ENCODE measurements at places on chromosomes 11 and 22. TPM values are rescaled to one million over a fixed set of nuclear protein-coding genes. Genes with fewer than 3 reads are reported as not detected.

Gene ADAMTS15
- total RNA-seq, result not detected

DNA sequence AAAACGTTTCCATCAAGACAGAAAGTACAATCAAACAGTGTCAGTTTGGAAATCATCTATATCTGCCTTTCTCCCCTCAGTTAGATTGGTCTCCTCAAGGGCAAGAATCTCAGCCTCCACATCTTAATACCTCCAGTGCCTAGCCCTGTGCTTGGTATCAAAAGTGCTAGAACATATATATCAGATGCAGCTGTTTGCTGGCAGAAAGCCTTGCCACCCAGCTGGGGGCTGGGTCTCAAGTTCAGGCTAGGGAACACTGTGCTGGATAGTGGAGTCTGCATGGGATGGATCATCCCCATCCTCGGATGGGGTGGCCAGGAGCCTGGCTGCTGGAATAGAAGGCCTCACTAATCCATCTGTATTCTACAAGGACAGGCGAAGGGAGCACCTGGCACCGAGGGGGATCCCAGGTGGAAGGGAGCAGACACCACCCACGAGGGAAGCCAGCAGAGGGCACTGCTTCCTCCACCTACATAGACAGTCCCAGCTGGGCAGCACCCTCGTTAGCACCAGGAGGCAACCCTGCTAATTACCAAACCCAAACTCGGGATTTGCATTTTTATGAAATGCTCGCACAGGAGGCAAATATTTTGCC lies 602.2 kb downstream of the BUD13 start:
- no peaks in the 10 kb centered on the region for H3K36me3 ChIP-seq

DNA sequence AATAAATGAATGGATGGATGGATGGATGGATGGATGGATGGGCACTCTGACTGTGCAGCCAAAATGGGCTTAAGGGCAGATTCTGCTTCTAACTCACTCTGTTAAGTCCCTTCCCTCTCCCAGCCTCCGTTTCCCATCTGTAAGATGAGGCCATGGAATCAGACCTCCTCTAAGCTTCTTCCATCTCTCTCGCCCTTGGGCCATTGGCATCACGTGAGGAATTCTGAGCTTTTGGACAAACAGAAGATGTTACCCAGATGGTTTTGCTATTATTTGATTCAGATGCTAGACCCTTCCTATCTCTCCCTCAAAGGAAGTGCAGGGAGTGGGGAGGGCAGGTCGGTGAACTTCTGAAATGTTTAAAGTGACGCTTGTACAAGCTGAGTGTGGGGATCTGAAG lies 4.0 kb upstream of the CYTH4 start:
- no peaks in the 10 kb centered on the region for H3K4me1 ChIP-seq
- H3K36me3 ChIP-seq, result no peaks in the 10 kb centered on the region
- no peak for DNase-seq

DNA sequence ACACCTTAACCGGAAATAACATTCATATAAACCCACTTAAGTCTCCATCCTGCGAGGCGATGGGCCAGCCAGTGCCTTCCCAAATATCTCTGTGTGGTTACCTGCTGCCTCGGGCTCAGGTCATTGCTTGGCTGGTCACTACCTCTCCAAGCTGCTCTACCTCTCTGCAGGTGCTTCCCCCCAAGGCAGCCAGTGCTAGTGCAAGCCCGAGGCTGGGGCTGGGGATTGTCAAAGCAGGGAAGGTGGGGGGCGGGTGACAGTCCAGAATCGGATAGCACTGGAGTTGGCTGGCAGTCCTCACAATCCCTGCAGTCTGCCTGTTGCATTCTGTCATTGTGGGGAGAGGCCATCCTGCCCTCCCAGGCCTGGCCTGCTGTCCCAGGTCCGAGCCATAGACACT lies 11.1 kb downstream of the MCHR1 start:
- DNase-seq, result no peak
- H3K36me3 ChIP-seq, result no peaks in the 10 kb centered on the region
- H3K27me3 ChIP-seq, result no peaks in the 10 kb centered on the region
- no peaks in the 10 kb centered on the region for H3K4me1 ChIP-seq

GRCh38 chr11:62889484-62890437 lies 9.1 kb downstream of the SLC3A2 start:
- H3K36me3 ChIP-seq, result peaks cover 51% of the 10 kb centered on the region
- H3K27me3 ChIP-seq, result no peaks in the 10 kb centered on the region

DNA sequence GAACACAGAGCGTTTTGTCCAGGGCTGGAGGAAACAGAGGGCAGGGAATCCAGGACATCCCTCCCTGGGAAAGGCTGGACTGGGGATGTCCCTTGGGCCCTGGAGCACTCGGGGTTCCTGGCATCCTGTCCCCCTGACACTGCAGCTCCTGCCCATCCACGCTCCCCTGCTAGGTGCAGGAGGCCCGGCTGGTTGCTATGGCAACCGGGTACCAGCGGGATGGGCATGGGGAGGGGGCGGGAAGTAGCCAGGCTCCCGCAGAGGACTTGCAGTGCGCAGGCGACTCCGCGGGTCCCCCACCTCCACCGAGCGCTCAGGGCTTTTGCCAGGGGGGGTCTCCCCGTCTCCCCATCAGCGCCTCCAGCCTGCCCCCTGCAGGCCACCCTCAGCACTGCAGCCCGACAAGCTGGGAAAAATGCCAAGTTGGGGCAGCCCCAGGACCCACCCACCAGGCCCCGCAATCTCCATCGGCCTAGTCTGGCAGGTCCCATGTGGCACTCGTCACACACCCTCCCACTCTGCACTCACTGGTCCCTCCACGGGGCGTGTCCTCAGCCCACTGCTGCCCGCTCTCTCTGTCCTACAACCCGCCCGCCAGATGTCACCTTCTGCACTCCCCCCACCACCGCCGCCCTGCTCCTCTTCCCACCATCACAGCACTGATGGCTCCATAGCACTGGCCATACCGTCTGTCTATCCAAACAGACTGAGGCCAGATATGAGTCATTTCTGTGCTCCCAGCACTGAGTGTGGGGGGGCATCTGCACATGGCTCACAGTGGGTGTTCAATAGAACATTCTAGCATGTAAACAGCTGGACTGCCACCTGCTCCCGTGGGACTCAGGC lies 31.5 kb downstream of the KIAA0930 start:
- H3K36me3 ChIP-seq, result peaks cover 15% of the 10 kb centered on the region
- H3K27me3 ChIP-seq, result no peaks in the 10 kb centered on the region
- DNase-seq, result peak; percentile 10
- no peak overlapping the region for H3K27ac ChIP-seq
- no peak overlapping the region for H3K4me3 ChIP-seq
- no peaks in the 10 kb centered on the region for H3K4me1 ChIP-seq

- H3K36me3 ChIP-seq, result no peaks in the 10 kb centered on the region
- no peak for DNase-seq
- peaks cover 24% of the 10 kb centered on the region for H3K27me3 ChIP-seq
- H3K4me1 ChIP-seq, result no peaks in the 10 kb centered on the region
- no peak overlapping the region for H3K4me3 ChIP-seq
Measured at GRCh38 chr11:75548595-75549272, 13.3 kb upstream of the SERPINH1 start.

DNA sequence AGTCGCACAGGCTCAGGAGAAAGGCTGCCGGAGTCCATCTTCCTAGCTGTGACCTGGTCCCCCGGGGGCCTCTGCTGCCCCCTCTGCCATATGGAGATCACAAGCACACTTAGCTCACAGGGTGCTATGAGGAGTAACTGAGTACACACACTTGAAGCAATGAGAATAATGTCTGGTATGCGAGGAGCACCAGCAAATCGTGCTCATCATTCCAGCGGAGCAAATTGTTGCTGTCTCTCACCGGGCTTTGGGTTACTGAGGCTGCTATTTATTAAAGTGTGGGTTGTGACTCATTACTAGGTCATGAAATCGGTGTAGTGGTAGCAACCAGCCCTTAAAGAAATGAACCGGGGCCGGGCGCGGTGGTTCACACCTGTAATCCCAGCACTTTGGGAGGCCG lies 48.1 kb upstream of the EIF3D start:
- H3K27ac ChIP-seq, result no peak overlapping the region
- H3K4me3 ChIP-seq, result no peak overlapping the region
- no peaks in the 10 kb centered on the region for H3K27me3 ChIP-seq
- no peak for DNase-seq
- no peaks in the 10 kb centered on the region for H3K4me1 ChIP-seq

GRCh38 chr22:28887725-28888459 lies 4.5 kb downstream of the ZNRF3 start:
- peaks cover 14% of the 10 kb centered on the region for H3K27me3 ChIP-seq
- DNase-seq, result no peak
- H3K4me3 ChIP-seq, result no peak overlapping the region
- no peaks in the 10 kb centered on the region for H3K36me3 ChIP-seq

GRCh38 chr22:50045211-50046018 lies 12.7 kb downstream of the TTLL8 start:
- H3K27ac ChIP-seq, result no peak overlapping the region
- no peak for DNase-seq
- H3K27me3 ChIP-seq, result no peaks in the 10 kb centered on the region
- no peaks in the 10 kb centered on the region for H3K36me3 ChIP-seq
- no peak overlapping the region for H3K4me3 ChIP-seq
- H3K4me1 ChIP-seq, result peaks cover 12% of the 10 kb centered on the region

Gene TRIM48
- not detected for total RNA-seq

GRCh38 chr22:50313600-50313999 lies 6.2 kb upstream of the PLXNB2 start:
- peak overlapping the region; percentile 80 for H3K27ac ChIP-seq
- H3K4me3 ChIP-seq, result no peak overlapping the region
- DNase-seq, result no peak
- H3K36me3 ChIP-seq, result no peaks in the 10 kb centered on the region
- H3K27me3 ChIP-seq, result no peaks in the 10 kb centered on the region

Gene ROBO4
- total RNA-seq, result 0.41 TPM

Gene CALCA
- total RNA-seq, result not detected

Gene POU2AF2
- not detected for total RNA-seq

DNA sequence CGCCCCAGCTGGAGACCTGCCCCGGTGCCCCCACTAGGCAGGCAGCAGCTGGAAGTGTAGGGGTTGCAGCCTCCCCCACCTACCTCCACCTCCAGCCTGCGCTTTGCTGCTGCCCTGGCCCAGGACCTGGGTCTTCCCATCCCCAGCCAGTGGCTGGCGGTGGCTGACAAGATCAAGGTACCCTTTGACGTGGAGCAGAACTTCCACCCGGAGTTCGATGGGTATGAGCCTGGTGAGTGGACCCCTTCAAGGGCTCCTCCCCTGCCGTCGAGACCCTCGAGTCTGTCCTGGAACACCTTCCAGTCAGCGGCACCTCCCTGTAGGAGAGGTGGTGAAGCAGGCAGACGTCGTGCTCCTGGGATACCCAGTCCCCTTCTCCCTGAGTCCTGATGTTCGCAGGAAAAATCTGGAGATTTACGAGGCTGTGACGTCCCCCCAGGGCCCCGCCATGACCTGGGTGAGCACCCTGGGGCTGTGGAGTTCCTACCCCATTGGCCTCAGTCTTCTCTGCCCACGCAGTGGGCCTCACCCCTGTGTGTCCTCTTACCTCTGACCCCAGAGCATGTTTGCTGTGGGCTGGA lies 4.4 kb downstream of the PGGHG start:
- H3K27ac ChIP-seq, result no peak overlapping the region
- no peak for DNase-seq
- H3K27me3 ChIP-seq, result peaks cover 5% of the 10 kb centered on the region
- no peak overlapping the region for H3K4me3 ChIP-seq
- H3K4me1 ChIP-seq, result peaks cover 14% of the 10 kb centered on the region
- H3K36me3 ChIP-seq, result peaks cover 11% of the 10 kb centered on the region

DNA sequence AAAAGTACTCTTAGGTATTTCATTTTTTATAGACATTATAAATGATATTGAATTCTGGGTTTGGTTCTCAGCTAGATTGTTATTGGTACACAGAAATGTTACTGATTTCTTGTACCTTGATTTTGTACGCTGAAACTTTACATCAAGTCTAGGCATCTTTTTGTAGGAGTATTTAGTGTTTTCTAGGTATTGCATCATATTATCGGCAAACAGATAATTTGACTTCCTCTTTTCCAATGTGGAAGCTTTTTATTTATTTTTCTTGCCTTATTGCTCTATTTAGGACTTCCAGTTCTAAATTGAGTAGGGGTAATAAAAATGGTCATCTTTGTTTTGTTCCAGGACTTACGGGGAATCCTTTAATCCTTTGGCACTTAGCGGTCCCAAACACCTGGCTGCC lies 676.6 kb upstream of the CCDC179 start:
- H3K4me3 ChIP-seq, result no peak overlapping the region
- no peak for DNase-seq
- no peaks in the 10 kb centered on the region for H3K27me3 ChIP-seq
- H3K27ac ChIP-seq, result no peak overlapping the region
- no peaks in the 10 kb centered on the region for H3K4me1 ChIP-seq

DNA sequence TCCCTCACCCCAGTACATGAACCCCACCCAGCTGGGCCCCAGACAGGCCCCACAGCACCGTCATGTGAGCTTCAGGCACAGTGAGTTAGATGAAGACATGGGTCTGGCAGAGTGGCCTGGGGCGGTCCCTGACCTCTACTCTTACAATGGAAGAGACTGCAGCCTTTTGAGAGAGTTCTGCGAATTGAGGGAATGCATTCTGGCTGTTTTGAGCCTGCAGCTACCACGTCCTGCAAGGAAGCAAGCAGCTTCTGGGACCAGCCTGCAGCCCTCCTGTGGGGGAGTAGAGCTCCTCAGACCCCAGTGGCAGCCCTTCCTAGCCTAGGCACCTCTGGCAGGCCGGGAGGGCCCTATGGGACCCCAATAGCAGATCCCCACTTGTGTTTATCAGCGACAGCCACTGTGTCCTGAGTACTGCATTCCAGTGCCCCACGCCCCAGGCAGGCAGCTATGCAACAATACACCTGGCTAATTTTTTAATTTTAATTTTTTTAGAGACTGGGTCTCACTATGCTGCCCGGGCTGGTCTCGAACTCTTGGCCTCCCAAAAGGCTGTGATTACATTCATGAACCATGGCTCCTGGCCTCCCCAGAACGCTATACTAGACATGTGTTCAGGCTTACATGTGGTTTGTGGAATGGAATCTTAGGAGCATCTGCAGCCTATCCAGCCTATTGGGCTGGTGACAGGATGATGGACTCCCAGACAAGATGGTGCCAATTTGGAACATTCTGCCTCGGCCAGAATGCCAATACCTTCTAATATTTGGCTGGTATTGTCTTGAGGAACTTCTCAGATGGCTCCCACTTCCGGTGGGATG lies 717 bp upstream of the SLC7A4 start:
- no peaks in the 10 kb centered on the region for H3K4me1 ChIP-seq
- no peaks in the 10 kb centered on the region for H3K36me3 ChIP-seq
- H3K4me3 ChIP-seq, result no peak overlapping the region

Gene CCDC89
- 0.50 TPM for total RNA-seq

GRCh38 chr11:120363436-120363835 lies 27.2 kb downstream of the ARHGEF12 start:
- peaks cover 7% of the 10 kb centered on the region for H3K27me3 ChIP-seq
- H3K4me3 ChIP-seq, result no peak overlapping the region
- H3K36me3 ChIP-seq, result no peaks in the 10 kb centered on the region
- no peak for DNase-seq
- H3K27ac ChIP-seq, result no peak overlapping the region
- no peaks in the 10 kb centered on the region for H3K4me1 ChIP-seq

GRCh38 chr22:48968201-48968959 lies 859.3 kb downstream of the BRD1 start:
- no peak for DNase-seq
- H3K27me3 ChIP-seq, result peaks cover 18% of the 10 kb centered on the region
- no peak overlapping the region for H3K27ac ChIP-seq

Data from T-cell (primary cell).